ENCODE measurements at places on chromosomes 3 and 15.

DNA sequence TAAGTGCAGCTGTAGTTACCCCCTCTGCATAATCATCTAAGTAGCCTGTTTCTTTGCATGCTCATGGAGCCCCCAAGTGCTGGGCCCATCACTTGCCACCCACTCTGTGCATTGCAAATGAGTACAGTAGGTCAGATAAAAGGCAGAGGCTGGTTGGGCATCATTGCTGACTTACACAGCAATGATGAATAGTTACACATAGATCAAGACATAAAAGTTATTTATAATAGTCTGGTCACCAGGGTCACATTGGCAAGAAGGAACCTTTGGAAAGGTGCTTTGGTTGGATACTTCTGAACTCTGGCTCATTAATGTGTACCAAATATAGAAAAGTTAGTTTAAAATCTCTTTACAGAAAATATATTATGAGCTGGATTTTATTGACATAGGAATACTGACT lies 111.6 kb downstream of the MITF start:
- DNase-seq, result no peak

GRCh38 chr3:76733073-76733759 lies 306.7 kb upstream of the ROBO2 start:
- DNase-seq, result no peak

DNA sequence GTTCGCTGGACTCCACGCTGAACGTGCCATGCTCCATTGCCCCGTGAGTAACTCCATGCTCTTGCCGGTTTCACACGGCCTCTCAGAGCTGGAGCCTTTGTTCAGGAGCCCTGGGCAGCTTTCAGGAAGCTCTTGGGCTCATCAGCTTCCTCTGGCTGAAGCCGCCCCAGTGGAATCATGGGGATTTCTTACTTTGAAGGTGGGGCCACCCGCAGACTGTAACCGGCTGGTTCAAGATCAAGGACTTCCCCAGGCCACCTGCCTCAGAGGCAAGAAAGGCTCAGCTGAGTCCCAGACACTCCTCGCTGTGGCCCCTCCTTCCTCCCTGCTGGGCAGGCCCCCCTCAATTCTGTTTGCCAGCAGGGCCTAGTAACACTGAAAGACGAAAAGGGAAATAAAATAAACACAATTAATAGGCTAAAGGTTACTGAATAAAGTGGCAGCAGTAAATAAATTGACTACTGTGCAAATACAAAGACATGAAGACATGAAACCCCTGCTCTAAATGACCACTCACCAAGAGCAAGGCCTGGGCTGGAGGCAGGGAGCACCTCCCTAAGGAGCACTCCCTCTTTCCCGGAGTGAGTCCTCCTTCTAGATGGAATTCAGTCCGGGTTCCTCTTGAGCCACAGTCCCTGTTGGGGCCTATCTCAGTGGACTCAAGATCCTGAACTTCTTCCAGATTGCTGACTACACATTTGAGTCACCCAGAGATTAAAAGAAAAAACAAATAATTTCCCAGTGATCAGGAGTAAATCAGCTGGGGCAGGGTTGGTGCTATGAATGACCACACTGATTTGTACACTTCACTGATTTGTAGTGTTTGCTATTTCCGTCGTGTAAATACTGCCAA lies 51.0 kb downstream of the ZDHHC19 start:
- DNase-seq, result no peak

GRCh38 chr15:58444658-58445332 lies 13.0 kb downstream of the LIPC start:
- no peak for DNase-seq

DNA sequence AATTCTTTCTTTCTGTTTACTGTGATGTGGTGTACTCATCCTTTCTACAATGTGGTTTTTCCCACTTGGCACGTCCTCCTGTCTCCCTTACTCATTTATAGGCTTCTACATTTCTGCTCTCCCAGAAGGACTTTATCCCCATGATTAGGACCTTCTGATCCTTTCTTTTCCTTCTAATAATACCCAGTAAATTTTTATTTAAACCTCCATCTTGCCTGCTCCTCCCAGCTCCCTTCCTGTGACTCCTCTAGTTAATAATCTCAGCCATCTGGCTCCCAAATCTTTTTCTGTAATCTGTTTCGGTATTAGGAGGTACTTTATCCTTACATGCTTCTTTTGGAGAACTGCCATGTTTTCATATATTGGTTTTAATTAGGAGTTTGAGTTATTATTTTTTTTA lies 11.2 kb upstream of the P2RY1 start:
- no peak for DNase-seq

DNA sequence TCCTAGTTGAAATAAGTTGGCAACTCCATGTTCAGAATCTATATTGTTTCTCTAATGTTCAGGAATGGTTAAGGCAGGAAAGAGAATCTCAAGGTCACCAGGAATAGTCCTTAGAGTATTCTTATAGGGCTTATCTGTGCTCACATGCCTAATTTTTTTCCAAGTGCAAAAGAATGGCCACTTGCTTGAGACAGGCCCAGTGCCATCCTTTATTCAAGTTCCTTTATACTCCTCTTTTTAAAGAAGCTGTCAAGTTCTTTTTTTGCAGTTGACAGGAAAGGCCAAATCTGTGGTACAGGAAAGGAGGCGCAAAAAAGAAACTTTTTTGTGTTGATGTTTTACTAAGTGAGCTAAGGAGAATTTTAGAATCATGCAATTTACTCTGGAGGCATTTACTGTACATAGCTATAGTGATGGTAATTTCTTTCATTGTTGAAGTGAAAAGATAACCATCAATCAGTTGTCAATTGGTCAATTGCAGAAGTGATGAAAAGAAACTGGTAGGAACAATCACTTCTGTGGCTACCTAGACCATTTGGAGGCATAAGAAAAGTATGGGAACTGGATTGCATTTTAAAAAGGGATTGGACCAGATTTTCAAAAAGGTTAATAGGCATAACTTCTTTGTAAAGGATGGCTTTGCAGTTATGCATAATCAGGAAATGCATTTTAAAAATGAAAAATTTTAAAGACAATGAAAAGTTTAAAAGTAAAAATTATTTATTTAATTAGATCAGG lies 102.5 kb upstream of the SOX2 start:
- DNase-seq, result no peak

GRCh38 chr3:22620498-22620897 lies 582.6 kb upstream of the UBE2E2 start:
- DNase-seq, result no peak

DNA sequence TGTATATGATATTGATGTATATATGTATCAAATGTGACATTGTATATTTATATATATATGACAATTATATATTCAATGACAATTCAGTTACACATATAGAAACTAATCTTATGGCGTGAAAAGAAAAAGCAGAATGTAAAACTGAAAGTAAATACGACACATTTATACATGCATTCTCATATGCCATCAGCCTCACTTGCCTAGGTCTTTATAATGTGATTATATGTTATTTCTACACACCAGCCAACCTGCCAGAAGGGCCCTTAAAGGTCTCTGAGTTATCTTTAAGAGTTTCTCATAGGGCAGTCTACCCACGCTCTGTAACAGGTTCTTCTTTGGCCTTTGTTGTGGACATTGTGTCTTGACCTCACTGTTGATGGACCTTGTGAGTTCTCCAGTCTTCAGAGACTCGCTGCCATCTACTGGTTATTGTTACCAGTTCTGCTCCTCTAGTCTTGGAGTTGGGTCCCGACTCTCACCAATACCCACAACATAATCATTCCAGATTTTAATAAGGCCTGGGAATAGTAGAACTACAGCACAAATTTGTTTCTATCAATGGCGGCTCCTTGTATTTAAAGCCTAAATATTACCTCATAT lies 371.5 kb upstream of the GOLIM4 start:
- DNase-seq, result no peak

- DNase-seq, result no peak
These were observed 31.2 kb downstream of the LINS1 start for GRCh38 chr15:100570735-100571313.

DNA sequence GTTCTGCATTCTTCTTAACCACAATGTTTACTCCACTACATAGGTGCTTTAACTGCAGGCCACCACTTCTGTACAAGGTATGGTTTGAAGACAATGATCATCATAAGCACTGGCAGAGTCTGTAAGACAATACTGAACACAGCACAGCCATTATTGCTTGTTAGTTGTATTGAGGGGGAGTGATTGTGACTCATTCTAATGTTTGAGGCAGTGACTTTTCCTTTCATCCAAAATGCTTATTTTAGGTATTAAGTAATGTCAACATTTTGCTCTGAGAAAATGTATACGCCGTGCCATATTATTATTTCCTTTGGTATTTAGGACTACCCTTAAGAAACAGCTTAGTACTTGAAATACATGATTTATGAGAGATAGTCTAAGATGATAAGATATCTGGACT lies 618.2 kb upstream of the ZNF717 start:
- DNase-seq, result no peak

DNA sequence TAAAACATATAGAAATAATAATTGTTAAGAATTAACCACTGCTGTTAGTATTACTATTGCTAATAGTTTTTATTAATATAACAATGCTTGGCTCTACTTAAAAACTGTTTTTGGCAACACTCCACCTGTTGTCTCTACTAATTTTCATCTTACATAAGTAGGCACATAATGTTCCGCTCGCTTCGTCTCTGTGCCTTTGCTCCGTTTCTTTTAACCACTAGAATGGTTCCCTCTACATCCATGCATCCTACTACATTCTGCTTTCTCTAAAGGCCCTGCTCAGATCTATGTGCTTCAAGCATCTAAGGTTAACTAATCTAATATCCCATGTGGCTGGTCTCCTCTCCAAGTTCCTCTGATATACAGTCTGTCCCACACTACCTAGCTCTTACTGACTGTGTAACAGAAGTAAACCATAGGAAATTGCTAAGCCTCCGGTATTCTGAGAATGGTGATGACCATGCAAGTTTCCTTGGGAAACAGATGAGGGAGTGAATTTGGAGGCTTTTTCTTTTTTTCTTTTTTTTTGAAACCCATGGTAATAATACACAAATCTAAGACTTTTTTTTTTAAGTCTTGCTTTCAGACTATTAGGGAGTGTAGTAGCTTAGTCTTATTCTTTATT lies 138.3 kb downstream of the P3H2 start:
- no peak for DNase-seq

- no peak for DNase-seq
These were observed 757.7 kb downstream of the GRM7 start for GRCh38 chr3:7618606-7619005.

DNA sequence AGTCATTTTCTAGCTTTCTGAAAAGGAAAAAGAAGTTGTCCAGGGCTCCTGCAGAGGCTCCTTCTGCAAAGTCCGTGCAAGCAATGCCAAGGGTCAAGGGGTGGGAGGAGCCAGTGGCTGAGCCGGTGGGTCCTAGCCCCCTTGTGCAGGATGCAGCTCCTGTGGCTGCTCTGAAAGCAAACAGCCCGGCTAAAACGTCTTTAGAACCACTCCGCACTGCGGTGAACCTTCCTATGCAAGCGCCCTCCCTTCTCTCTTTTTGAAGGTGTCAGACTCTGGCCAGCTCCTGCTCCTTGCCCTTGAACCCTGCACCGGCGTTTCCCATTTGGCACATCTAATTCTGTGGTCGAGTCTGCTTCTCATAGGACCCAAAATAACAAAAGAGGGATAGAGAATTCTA lies 183.1 kb downstream of the UACA start:
- DNase-seq, result no peak

DNA sequence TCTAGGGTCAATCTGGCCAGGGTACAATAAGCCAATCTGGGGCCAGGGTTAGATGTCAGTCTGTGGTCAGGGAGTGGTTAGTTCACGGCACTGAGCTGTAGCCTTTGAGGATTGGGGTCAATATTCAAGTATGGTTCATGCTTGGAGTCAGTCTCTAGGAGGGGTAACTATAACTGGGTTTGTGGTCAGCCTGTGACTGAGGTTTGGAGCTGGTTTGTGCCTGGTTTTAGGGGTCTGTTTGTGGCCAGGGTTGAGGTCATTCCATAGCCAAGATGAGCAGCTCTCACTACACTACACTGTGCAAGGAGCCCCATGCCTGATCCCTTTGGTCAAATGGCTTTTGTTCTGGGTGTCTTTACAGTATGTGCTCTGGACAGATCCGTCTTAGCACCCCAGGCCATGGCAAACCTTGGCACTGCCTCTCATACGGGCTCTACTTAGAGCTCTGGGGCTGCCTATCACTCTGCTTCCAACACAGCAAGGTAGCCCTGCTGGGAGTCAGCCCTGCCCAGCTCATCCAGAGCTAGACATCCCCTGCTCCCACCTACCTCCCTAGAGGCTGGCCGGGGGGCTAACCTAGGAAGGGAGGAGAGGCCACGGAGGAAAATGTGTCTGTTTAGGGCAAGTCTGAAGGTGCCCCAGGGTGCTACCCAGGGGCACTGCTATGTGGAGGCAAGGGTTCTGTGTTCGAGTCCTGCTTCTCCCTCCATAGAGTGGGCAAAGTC lies 63.3 kb upstream of the CORO2B start:
- DNase-seq, result no peak

GRCh38 chr3:31562525-31562924 lies 29.8 kb downstream of the STT3B start:
- DNase-seq, result peak; percentile 16

GRCh38 chr3:73342077-73342476 lies 280.6 kb downstream of the EBLN2 start:
- no peak for DNase-seq

DNA sequence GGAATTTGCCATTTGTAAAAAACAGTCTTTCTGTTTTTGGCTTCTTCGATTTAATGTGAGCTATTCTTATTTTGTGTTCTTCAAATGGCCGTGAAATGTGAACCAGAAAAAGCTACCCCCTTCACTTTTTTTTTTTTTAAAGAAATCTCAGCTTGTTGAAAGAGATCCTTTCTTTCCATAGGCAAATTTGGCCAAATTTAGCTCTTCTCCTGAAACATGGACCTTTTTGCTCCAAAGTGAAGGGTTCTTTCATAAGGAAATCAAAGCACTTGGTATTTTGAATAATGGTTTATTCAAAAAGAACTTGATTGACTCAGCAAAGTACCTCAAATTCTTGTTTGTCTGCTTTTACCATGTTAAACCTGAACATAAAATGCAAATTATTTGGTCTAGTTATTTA lies 10.1 kb downstream of the RCN2 start:
- no peak for DNase-seq

GRCh38 chr3:155111971-155112370 lies 31.9 kb downstream of the MME start:
- no peak for DNase-seq

GRCh38 chr3:167057581-167057980 lies 322.5 kb downstream of the ZBBX start:
- DNase-seq, result no peak

DNA sequence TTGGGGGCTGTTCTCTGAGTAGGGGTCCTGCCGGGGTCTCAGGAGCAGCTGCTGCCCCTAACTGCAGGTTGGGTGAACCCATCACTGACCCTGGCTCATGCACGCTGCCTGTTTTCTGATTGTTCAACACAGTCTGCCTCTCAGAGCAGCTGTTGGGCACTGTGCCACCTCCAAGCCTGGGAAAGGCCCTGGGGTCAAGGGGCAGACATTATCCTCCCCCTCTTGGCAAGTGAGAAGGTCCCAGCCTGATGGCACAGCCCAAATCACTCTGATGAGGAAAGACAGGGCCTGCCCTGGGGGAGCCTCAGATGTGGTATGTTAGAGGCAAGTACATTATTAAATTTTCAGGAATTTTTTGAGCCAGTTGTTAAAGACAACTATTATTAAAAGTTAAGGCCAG lies 14.1 kb upstream of the GNAT1 start:
- no peak for DNase-seq

- DNase-seq, result no peak
These were observed 6.4 kb downstream of the HES1 start for GRCh38 chr3:194142156-194142910.

Measured in activated effector memory CD4-positive, alpha-beta T cell treated with Interleukin-2 at 50 U/mL for 16 hours (primary cell).